ENCODE measurements at places on chromosomes 6 and 20.

GRCh38 chr6:87794922-87795885 is 93.2 kb upstream of the AKIRIN2 start:
- DNase-seq, result no peak

DNA sequence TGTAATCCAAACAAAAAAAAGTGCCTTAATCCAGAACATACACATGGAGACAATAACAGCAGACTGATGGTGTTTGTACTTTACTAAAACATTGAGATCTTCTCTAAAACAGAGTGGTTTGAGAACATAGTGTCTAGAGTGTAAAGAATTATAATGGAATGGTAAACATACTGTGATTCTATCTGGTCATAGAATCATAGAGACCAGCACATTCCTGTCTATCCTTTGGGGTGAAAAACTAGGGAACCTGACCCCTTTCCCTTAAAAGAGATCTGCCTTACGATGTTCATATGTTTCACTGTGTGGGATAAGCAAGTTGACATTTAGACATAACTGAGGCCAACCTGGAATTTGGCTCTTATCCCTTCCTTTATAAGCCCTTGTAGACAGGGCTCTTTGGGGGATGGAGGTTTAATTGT is 55.7 kb downstream of the TRMT11 start:
- no peak for DNase-seq

DNA sequence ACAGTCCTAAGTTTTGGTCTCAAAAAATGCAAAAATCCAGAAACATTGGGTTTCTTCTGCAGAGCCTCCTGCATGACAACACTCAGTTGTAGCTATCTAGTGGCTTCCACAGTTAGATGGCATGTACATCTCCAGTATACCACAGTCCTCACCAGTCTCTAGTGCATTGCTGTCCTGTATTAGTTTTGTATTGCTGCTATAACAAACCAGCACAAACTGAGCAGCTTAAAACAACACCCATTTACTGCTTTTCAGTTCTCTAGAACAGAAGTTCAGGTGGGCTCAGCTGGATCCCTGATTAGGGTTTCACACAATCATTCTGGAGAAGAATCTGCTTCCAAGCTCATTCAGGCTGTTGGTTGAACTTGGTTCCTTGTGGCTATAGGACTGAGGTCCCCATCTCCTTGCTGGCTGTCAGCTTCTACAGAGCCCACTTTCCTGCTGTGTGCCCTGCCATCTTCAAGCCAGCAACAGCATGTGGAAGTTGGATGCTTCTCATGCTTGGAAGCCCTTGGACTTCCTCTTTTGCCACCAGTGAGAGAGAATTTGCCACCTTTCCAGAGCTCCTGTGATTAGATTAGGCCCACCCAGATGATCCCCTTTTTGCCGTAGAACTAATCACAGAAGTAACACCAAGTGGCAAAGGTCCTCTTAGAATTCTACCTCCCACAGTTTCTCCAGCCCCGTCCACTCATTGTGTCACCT is 48.9 kb upstream of the TBC1D7 start:
- DNase-seq, result no peak

DNA sequence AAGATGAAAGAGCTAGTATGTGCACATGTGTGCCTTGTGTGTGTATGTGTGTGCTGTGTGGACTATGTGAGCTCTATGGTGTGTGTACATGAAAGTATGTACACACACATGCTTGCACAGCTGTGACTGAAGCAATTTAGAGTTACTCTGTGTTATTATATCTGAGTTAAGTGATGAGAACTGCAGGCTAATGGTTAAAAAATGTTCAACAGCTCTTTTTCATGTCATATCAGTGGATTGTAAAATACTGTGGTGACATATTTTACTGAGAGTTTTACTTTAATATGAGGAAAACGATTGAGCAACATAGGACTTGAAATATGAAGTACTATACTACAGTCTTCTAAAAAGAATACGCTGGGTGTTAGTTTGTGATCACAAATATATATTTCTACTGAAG is 195.7 kb upstream of the KCNK16 start:
- DNase-seq, result no peak

- DNase-seq, result no peak
Measured at GRCh38 chr6:114053791-114054190, 82.8 kb upstream of the HDAC2 start.

GRCh38 chr6:56900784-56901183 is 54.1 kb upstream of the BEND6 start:
- no peak for DNase-seq

DNA sequence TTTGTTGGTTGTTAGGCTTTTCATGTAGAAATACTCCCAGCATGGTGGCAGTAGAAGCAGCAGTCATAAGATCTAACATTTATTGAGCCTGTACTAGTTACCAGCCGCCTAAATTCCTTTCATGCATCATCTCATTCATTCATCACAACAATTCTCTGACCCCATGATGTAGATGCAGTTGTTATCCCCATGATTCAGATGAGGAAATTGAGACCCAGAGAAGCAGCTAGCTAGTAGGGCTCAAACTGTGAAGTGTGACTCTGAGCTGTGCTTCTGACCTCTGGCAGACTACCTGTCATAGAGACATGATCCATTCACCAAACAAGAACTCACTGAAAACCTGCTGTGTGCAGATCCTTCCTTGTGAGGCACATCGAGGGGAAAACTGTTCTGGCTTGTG is 16.9 kb downstream of the RREB1 start:
- DNase-seq, result no peak

- DNase-seq, result no peak
Measured at GRCh38 chr20:43188861-43189553, 699 bp downstream of the PTPRT start.

GRCh38 chr20:18224968-18225568 is 63.3 kb upstream of the ZNF133 start:
- no peak for DNase-seq

DNA sequence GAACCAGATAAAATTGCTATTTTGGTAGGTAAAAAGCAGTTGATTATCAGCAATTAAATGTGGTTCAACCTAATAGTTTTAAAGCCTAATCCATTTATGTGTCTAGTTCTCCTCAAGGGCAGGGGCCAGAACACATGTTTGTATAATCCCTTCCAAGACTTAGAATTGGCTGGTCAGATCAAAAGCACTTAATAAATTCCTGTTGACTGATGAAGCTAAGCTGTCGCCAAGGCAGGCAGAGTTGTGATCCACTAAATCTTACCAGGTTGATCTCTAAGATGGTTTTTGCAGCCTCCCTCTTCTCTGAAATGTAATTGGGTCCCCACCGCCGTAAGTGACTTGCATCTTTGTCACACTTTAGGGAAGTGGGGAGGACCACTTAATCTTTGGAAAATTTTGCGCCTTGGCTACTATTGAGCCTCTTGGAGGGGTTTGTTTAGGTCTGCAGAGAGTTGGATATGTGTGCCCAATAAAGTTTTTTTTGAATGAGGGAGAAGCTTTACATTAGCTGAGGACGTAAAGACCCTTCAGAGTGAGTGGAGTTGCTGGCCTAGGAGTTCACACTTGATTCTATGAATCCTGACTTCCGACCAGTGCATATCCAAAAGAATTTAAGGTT is 65.9 kb downstream of the PHF20 start:
- DNase-seq, result no peak

DNA sequence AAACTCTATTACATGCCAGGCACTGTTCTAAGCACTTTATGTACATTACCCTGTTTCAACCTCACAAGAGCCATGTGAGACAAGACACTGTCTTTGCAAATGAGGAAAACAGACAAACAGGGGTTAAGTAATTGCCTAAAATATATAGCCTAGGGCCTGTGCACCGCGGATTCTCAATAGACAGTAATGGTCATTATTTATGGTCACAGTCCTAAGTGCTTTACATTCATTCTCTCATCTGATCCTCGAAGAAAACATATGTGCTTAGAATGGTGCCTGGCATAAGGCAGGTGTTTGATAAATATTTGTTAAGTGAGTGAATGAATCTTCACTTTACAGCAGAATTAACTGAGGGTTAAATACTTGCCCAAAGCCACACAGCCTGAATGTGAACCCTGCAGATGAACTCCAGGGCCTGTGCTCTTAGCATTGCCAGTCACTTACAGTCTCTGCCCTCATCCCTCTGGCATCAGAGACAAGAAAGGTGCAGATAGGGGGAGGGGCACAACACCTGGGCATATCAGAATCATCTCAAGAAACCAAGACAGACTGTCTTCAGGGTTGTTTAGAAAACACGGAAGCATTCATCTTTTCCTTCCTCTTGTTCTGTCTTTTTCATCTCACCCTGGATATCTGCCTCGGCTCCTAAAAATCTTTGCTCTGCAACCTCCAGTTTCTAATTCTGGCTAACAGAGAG is 92.8 kb upstream of the SASH1 start:
- no peak for DNase-seq

DNA sequence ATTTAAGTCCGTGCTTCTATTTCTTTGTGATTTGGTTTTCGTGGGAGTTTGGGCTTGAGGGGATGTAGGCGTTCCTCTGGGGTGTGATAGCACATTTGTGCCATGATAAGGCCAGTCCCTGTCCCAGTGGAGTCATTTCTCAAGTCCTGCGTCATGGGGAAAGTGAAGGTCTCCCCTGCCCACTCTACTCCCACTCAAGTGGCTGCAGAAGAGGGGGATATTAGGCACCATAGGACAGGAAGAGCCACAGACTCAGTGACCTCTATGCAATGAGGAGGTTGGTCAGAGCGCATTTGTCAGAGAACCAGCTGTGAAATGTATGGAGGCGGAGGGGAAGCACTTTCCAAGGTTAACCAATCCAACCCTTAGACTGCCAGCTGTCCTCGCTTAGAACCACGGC is 51.9 kb upstream of the EDN1 start:
- no peak for DNase-seq

GRCh38 chr6:75331151-75331550 is 46.6 kb upstream of the TMEM30A start:
- no peak for DNase-seq

DNA sequence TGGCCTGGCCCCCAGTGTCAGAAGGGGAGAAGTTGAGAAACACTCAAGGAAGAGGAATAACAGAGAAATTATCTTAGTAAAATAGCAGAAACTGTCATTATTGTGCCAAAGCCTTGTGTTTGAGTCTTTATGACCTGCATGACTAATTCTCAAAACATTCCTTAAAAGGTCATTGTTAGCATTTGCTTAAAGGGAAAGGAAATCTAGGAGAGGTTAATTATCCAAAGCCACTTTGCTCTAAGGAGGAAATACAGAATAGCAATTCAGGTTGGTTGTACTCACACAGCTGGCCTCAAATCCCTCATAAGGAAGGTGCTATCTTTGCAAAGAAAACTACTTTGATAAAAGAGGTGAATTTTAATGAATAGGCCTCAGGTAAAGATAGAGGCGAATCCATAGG is 516.7 kb downstream of the CBLN4 start:
- no peak for DNase-seq

GRCh38 chr20:57835588-57836455 is 126.0 kb upstream of the PMEPA1 start:
- DNase-seq, result no peak

DNA sequence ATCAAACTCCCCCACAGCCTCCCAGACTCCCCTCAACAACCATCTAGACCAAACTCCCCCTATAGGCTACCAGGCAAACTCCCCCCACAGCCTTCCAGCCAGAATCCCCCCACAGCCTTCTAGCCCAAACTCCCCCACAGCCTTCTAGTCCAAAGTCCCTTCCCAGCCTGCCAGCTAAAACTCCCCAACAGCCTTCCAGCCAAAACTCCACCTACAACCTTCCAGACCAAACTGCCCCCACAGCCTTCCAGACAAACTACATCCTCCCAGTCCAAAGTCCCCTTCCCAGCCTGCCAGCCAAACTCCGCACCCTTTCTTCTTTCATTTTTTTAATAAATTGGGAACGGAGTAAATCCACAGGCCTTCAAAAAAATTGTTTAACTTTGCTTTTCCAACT is 37.4 kb upstream of the SYNDIG1 start:
- no peak for DNase-seq

GRCh38 chr6:72216222-72217068 is 330.1 kb downstream of the RIMS1 start:
- DNase-seq, result no peak

DNA sequence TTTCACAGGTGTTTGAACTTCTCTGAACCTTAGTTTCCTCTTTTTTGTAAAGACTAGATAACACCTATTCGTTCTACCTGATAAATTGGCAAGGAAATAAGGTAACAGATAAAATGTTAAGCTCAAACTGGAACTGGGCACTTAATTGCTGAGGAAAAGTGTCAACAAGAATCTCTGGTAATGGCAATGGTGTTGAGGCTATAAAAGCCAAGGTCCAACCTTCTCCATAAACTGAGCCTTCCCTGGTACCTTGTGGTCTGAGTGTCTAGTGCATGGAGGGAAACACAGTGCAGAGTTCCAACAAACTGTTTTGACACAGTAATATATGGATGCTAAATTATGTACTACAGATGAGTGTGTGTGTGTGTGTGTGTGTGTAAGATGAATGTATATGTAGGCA is 33.4 kb upstream of the GSTA4 start:
- DNase-seq, result no peak

- no peak for DNase-seq
Measured at GRCh38 chr20:63273059-63273579, 506 bp downstream of the ARFGAP1 start.

DNA sequence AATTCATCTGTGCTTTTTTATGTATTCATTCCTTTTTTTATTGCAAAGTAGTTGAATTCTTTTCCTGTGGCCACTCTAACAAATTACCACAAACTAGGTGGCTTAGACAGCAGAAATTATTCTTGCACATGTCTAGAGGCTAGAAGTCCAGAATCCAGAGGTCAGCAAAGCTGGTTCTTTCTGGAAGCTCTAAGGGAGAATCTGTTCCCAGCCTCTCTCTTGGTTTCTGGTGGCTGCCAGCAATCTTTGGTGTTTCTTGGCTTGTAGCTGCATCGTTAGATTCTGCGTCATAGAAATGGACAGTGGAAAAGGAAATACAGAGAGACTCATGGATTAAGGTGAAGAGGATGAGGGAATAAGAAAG is 39.3 kb downstream of the GSTA2 start:
- no peak for DNase-seq

DNA sequence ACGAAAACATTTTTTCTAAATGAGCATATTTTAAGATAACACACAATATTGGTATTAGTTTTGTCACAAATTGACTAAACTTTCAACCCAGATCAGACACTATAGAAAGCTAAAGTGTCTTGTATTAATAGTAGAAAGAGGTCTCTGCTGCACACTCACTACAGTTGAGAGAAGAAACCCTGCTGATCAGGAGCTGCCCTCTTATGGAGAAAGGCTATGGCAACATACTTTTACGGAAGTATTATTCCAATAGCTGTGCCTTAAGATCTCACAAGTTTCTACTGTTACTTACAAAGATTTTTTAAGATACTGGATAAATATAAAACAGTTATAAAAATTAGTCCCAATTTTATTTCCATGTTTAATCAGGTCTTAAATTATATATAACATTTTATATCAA is 155.7 kb downstream of the RIMS1 start:
- no peak for DNase-seq
